ENCODE measurements at places on chromosomes 11 and 22. TPM values are rescaled to one million over a fixed set of nuclear protein-coding genes. Genes with fewer than 3 reads are reported as not detected.

The P2RY6 gene
- polyA plus RNA-seq, result 19.9 TPM

The OR2AT4 gene
- polyA plus RNA-seq, result 3.2 TPM

The IGLL1 gene
- polyA plus RNA-seq, result 0.60 TPM

The MRGPRX4 gene
- polyA plus RNA-seq, result not detected

The TTC38 gene
- polyA plus RNA-seq, result 136 TPM

The PANX3 gene
- polyA plus RNA-seq, result 0.03 TPM

The GTSE1 gene
- polyA plus RNA-seq, result 10.3 TPM

The CD151 gene
- 317 TPM for polyA plus RNA-seq

The MEI1 gene
- 4.4 TPM for polyA plus RNA-seq

The MS4A14 gene
- polyA plus RNA-seq, result 1.6 TPM

The GLYAT gene
- polyA plus RNA-seq, result 0.45 TPM

The LRRC4C gene
- polyA plus RNA-seq, result 3.9 TPM

GRCh38 chr22:40898850-40899357 lies 37.0 kb upstream of the DNAJB7 start:
- H3K4me3 ChIP-seq, result peak overlapping the region; percentile 1
- no peaks in the 10 kb centered on the region for H3K4me1 ChIP-seq
- DNase-seq, result peak; percentile 31
- H3K27me3 ChIP-seq, result no peaks in the 10 kb centered on the region

DNA sequence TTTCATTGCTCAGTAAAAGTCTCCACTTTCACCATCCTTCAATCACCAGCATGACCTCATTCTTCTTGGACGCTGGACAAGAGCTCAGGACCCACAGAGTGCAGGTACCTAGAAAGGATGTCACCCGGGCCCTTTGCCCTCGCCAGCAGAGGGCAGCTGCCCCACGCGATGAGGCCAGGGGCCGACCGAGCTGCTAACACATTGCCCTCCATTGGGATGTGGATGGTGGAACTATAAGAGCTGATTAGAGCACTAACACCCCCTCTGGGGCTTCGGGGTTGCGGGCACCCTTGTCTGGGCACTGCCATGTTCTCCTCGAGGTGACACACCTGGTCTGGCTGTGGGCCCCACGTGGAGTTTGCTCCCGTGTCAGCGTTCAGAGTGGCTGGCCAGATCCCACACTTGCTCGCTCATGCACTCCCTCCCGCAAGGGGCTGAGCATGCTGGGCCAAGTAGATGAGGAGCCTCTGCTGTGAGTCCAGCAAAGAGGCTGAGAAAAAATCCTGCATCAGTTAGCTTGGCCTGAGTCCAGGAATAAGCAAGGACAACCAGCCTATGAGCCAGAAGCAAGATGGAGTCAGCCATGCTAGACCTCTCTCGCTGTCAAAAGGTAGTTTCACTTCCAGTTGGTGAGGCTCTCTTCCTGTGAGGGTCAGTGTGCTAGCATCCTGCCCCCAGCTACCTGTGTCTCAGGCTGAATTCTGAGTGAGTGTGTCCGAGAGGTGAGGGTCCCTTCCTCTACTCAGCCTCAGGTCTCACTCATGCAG lies 9.8 kb downstream of the KRTAP5-6 start:
- H3K36me3 ChIP-seq, result no peaks in the 10 kb centered on the region
- H3K27me3 ChIP-seq, result peaks cover 16% of the 10 kb centered on the region
- DNase-seq, result no peak

GRCh38 chr11:71453037-71453917 lies at the start of gene NADSYN1:
TSS of gene NADSYN1 (plus strand) at chr11:71453203. CDS start at chr11:71453297, 94 bp downstream.
- H3K27me3 ChIP-seq, result no peaks in the 10 kb centered on the region
- peak within 1 kb of the TSS; percentile 99 for H3K4me3 ChIP-seq
- peaks cover 29% of the 10 kb centered on the region for H3K4me1 ChIP-seq
- peak within 1 kb of the TSS; percentile 78 for H3K27ac ChIP-seq

DNA sequence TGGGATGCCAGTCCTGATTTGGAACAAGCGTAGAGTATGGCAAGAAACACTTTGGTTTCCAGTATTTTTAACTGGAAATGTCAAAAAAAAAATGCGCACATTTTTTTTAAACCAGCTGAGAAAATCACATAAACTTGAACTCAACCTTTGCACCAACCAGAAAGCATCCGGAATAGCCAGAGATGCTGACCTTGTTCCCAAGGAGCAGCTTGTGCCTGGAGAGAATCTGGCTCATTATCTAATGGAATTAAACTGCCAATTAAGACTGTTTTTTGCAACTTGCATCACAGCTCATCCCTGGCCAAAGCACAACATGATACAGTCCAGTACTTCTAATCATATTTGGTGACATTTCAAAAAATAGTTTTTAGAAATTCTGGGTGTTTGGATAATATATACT lies 8.4 kb upstream of the ETS1 start:
- H3K27me3 ChIP-seq, result peaks cover 43% of the 10 kb centered on the region
- no peak overlapping the region for H3K4me3 ChIP-seq
- no peak for DNase-seq
- no peaks in the 10 kb centered on the region for H3K4me1 ChIP-seq
- H3K36me3 ChIP-seq, result no peaks in the 10 kb centered on the region

- H3K36me3 ChIP-seq, result no peaks in the 10 kb centered on the region
- no peak overlapping the region for H3K4me3 ChIP-seq
- DNase-seq, result no peak
- H3K4me1 ChIP-seq, result peaks cover 26% of the 10 kb centered on the region
- no peak overlapping the region for H3K27ac ChIP-seq
- H3K27me3 ChIP-seq, result no peaks in the 10 kb centered on the region
Observed at GRCh38 chr11:73384531-73384871, 8.3 kb downstream of the RELT start.

GRCh38 chr11:66112601-66113499 lies 42.8 kb downstream of the PACS1 start:
- peaks cover 14% of the 10 kb centered on the region for H3K4me1 ChIP-seq
- H3K36me3 ChIP-seq, result no peaks in the 10 kb centered on the region
- H3K27ac ChIP-seq, result no peak overlapping the region
- peak; percentile 66 for DNase-seq
- H3K27me3 ChIP-seq, result no peaks in the 10 kb centered on the region
- H3K4me3 ChIP-seq, result no peak overlapping the region

DNA sequence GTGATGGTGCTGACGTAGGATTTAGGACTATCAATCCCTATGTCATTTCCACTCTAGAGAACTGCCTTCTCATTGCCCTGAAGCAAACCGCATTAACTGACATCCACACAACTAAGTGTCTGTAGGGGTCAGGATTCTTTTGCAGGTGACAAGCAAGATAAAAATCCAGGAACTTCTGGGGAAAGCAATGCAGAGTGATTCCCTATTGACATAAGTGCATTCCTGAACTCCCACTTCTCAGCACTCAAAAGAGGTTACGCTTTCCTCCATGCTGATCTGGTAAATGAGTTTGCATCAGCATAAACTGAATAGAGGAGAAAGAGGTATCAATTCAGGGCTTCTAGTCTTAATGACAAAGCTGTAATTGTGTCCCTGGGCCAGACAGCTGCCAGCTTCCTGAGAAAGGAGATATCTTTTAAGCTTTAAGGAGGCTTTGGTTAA lies 224.6 kb upstream of the ISX start:
- no peaks in the 10 kb centered on the region for H3K27me3 ChIP-seq
- H3K4me3 ChIP-seq, result no peak overlapping the region
- DNase-seq, result no peak
- H3K4me1 ChIP-seq, result no peaks in the 10 kb centered on the region

GRCh38 chr11:86625544-86625943 lies 46.9 kb downstream of the ME3 start:
- no peak overlapping the region for H3K4me3 ChIP-seq
- no peak overlapping the region for H3K27ac ChIP-seq

GRCh38 chr22:37448516-37449127 lies 21.3 kb upstream of the ELFN2 start:
- H3K27me3 ChIP-seq, result no peaks in the 10 kb centered on the region
- DNase-seq, result no peak
- H3K4me3 ChIP-seq, result no peak overlapping the region
- no peaks in the 10 kb centered on the region for H3K4me1 ChIP-seq

DNA sequence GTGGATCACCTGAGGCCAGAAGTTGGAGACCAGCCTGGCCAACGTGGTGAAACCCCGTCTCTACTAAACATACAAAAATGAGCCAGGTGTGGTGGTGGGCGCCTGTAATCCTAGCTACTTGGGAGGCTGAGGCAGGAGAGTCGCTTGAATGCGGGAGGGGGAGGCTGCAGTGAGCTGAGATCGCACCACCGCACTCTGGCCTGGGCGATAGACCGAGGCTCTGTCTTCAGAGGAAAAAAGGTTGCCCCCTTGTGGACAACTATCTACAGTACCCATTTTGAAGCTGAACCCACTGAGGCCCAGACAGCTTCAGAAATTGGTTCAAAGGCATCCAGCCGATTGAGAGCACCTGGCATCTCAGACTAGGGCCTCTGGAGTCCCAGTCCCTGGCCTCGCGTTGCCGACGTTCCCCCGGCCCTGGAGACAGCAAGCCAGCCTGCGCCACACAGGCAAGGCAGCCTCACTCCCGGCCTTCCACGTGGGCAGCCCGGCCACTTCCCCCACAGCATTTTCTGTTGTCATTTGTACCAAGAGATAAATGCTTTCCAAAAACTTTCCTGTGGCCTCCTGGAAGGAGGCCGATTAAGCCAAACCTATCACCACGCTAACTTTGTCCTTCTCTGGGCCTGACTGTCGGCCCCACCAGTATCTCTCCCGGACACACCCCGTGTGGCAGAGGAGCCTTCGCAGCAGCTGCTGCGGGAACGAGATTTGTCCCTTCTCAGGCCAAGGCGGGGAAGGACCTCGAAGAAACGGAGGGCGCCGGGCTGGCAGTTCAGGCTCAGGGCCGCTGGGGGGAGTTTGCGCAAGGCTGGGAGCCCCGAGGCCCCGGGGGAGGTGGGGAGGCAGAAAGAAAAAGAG lies 82.8 kb downstream of the FLI1 start:
- DNase-seq, result peak; percentile 6
- no peaks in the 10 kb centered on the region for H3K4me1 ChIP-seq
- no peaks in the 10 kb centered on the region for H3K36me3 ChIP-seq
- H3K27me3 ChIP-seq, result peaks cover 30% of the 10 kb centered on the region
- H3K27ac ChIP-seq, result no peak overlapping the region

All from large intestine (tissue), 12 donors.